Caco-2 (cell line): ENCODE measurements at places on chromosomes 5 and 9. TPM values are rescaled to one million over a fixed set of nuclear protein-coding genes. Genes with fewer than 3 reads are reported as not detected.

NEUROG1 gene
- not detected in 2 replicates for total RNA-seq

LOX gene
- total RNA-seq = 4.5 and 4.9 TPM in 2 replicates

CDH10 gene
- not detected in 2 replicates for total RNA-seq

GLDC gene
- total RNA-seq = 276 and 320 TPM in 2 replicates

MAP1B gene
- 0.66 and 0.77 TPM in 2 replicates for total RNA-seq

SPOCK1 gene
- total RNA-seq = not detected in 2 replicates

C1QTNF3 gene
- 2.5 and 4.4 TPM in 2 replicates for total RNA-seq

FOXD4L3 gene
- total RNA-seq = 0.23 TPM in 1 of 2 replicates, not detected in the other

TSSK1B gene
- not detected in 2 replicates for total RNA-seq

CCL27 gene
- not detected in 2 replicates for total RNA-seq

PCDHGA2 gene
- total RNA-seq = 0.20 and 0.23 TPM in 2 replicates

BTNL8 gene
- 6.0 and 7.3 TPM in 2 replicates for total RNA-seq
